ENCODE measurements at places on chromosomes 16 and 17. TPM values are rescaled to one million over a fixed set of nuclear protein-coding genes. Genes with fewer than 3 reads are reported as not detected.

DNA sequence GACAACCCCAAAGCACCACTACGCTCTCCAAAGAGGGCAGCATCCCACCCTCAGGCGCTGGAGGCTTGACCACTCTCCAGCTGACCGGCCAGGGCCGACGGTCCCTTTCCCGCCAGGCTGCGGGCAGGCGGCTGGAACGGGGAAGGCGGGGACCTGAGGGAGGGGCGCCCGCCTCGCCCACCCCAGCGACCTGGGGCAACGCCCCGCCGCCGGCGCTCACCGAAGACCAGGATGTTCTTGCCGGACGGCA lies 431 bp downstream of the DYNC1LI2 start:
- DNase-seq, result no peak

- DNase-seq, result no peak
Observed at GRCh38 chr16:10065019-10065418, 117.2 kb downstream of the GRIN2A start.

Gene MMP2
- total RNA-seq, result not detected

Gene IL17C
- total RNA-seq, result 0.81 TPM

Gene ZC3H7A
- 106 TPM for total RNA-seq

Data from CD8-positive, alpha-beta T cell (primary cell).